ENCODE measurements at places on chromosomes 12 and 14. TPM values are rescaled to one million over a fixed set of nuclear protein-coding genes. Genes with fewer than 3 reads are reported as not detected.

Gene LRRC43
- 0.83 TPM for total RNA-seq

Gene AP4S1
- total RNA-seq: 1.9 TPM

Gene LRTM2
- total RNA-seq: not detected

Gene PAWR
- total RNA-seq: 204 TPM

- no peak overlapping the region for H3K4me3 ChIP-seq
- no peak overlapping the region for H3K27ac ChIP-seq
- peaks cover 42% of the 10 kb centered on the region for H3K27me3 ChIP-seq
- no peaks in the 10 kb centered on the region for H3K36me3 ChIP-seq
Observed at GRCh38 chr14:100675699-100676684, 50.7 kb upstream of the DLK1 start.

GRCh38 chr12:104079024-104079423, 14.7 kb downstream of the HCFC2 start:
- H3K4me1 ChIP-seq: no peaks in the 10 kb centered on the region
- no peak overlapping the region for H3K4me3 ChIP-seq
- no peak for DNase-seq

DNA sequence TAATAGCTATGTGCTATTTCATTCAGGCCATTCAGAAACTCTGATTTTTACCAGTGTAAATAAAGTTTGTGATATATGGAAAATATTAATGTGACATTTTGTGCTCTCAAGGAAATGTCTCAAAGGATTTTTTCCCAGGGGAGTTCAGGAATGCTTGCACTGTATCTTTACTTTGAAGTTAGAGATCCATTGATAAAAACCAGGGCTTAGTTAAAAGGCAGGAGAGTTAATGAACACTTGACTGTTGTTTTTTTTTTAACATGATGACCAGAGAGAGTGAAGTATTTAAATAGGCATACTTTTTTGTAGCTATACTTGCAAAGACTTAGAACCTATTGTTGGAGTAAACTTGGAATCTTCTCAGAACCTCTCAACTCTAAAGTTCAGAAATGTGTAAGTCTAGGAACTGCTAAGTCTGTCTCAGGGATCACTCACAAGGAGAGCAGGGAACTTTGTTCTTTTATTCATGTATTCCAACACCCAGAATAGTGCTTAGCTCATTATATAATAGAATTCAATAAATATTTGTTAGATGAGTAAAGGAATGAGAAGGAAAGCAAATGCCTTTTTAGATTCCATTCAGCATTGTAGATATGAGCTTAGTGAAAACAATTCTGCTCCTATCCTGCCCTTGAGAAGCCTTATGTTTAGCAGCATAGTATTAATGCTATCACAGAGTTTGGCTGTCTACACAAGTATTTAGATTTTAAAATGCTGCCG, 117.5 kb downstream of the DAAM1 start:
- DNase-seq: no peak
- H3K36me3 ChIP-seq: no peaks in the 10 kb centered on the region
- peaks cover 35% of the 10 kb centered on the region for H3K4me1 ChIP-seq

GRCh38 chr12:12890543-12891079, 751 bp upstream of the GPRC5A start:
- peak overlapping the region; percentile 86 for H3K4me3 ChIP-seq
- peak; percentile 93 for DNase-seq
- peaks cover 46% of the 10 kb centered on the region for H3K4me1 ChIP-seq
- peak overlapping the region; percentile 93 for H3K27ac ChIP-seq
- H3K27me3 ChIP-seq: no peaks in the 10 kb centered on the region

DNA sequence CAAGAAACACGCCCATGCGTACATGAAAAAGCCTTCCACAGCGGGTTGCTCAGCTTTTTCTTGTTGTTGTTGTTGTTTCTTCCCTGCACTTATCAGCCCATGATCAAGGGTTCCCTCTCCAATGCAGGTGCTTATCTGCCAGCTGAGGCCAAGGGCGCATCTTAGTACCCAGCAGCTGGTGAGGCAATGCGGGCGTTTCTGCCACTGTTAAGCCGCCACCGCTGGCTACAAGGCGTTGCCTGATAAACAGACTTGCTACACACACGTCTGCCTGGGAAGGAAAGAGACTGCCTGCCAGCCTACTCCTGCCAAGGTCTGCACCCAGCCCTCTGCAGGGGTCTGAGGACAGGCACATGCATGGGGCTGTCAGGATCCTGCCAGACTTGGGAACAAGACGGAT, 345.9 kb downstream of the BCL11B start:
- peaks cover 16% of the 10 kb centered on the region for H3K27me3 ChIP-seq
- H3K27ac ChIP-seq: no peak overlapping the region
- no peak for DNase-seq
- H3K4me3 ChIP-seq: no peak overlapping the region

- H3K27ac ChIP-seq: no peak overlapping the region
- H3K4me3 ChIP-seq: no peak overlapping the region
- no peak for DNase-seq
Observed at GRCh38 chr14:24890716-24891115, 159.2 kb downstream of the STXBP6 start.

DNA sequence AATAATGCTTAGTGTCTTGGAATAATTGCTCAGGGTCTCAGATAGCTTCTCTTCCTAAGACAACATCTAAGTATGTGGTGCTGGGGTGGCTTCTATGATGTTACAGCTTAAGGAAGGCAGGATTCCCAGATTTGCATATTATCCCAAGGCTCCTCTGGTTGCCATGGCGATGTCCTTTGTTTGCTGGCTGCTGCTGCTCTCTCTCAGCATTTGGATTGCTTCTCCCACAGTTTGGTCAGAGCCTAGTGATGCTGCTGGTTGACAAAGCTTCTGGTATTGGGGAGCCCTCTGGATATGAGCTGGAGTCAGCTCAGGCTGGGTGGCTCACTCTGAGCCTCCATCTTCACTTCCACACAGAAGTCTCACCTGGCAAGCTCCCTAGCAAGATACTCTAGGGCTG, 56.4 kb upstream of the FBXO33 start:
- H3K27ac ChIP-seq: no peak overlapping the region
- H3K36me3 ChIP-seq: no peaks in the 10 kb centered on the region
- no peaks in the 10 kb centered on the region for H3K27me3 ChIP-seq
- no peak overlapping the region for H3K4me3 ChIP-seq
- no peaks in the 10 kb centered on the region for H3K4me1 ChIP-seq

GRCh38 chr12:27818401-27818918, 38.4 kb upstream of the MANSC4 start:
- no peak overlapping the region for H3K27ac ChIP-seq
- H3K4me1 ChIP-seq: peaks cover 41% of the 10 kb centered on the region
- no peaks in the 10 kb centered on the region for H3K27me3 ChIP-seq
- H3K4me3 ChIP-seq: no peak overlapping the region

GRCh38 chr14:24098927-24099813, 5.1 kb downstream of the PCK2 start:
- H3K4me3 ChIP-seq: no peak overlapping the region
- peaks cover 4% of the 10 kb centered on the region for H3K4me1 ChIP-seq
- no peaks in the 10 kb centered on the region for H3K36me3 ChIP-seq
- H3K27ac ChIP-seq: no peak overlapping the region
